Psoas muscle (tissue), 8 donors: ENCODE measurements at places on chromosomes 5 and 9. TPM values are rescaled to one million over a fixed set of nuclear protein-coding genes. Genes with fewer than 3 reads are reported as not detected.

DNA sequence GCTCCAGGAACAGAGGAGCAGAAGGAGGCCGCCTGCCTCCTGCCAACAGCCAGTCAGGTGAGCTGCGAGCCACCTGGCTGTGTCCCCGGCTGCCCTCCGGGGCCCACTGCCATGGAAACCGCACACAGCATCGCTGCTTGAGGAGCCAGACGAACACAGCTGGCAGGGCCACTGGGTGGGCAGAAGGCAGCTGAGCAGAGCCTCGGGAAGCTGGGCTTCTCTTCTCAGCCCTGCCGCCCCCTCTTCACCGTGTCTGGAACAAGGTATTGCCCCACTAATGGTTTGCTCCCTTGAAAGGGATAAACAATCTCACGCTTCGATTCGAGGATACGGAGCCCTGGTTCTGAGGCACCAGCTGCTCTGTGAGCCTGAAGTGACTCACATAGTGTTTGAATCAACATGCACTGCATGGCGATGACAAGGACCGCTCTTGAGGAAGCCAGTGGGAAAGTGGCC, 63.7 kb upstream of the RUFY1 start:
- H3K36me3 ChIP-seq = no peaks in the 10 kb centered on the region
- H3K27me3 ChIP-seq = no peaks in the 10 kb centered on the region
- DNase-seq = no peak
- H3K27ac ChIP-seq = no peak overlapping the region
- no peaks in the 10 kb centered on the region for H3K4me1 ChIP-seq

GRCh38 chr9:93290495-93291434, 106.8 kb downstream of the WNK2 start:
- H3K27ac ChIP-seq = no peak overlapping the region
- H3K4me1 ChIP-seq = no peaks in the 10 kb centered on the region
- no peaks in the 10 kb centered on the region for H3K27me3 ChIP-seq
- DNase-seq = no peak
- H3K36me3 ChIP-seq = no peaks in the 10 kb centered on the region

- peaks cover 43% of the 10 kb centered on the region for H3K4me1 ChIP-seq
- H3K27me3 ChIP-seq = no peaks in the 10 kb centered on the region
- peak overlapping the region; percentile 76 for H3K27ac ChIP-seq
- peak; percentile 93 for DNase-seq
- no peak overlapping the region for H3K4me3 ChIP-seq
These were observed 100.6 kb downstream of the ANGPTL2 start for GRCh38 chr9:127021664-127022363.

PRDM9 gene
- not detected for total RNA-seq

DNA sequence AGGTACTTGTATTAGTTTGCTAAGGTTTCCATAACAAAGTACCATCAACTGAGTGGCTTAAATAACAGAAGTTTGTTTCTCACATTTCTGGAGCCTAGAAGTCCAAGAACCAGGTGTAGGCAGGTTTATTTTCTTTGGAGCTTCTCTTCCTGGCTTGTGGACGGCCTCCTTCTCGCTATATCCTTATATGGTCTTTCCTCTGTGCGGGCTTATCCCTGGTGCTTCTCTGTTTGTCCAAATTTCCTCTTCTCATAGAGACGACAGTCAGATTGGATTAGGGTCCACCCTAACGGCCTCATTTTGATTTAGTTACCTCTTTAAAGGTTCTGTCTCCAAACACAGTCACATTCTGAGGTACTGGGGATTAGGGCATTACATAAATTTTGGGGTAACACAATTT, 88.3 kb downstream of the RMI1 start:
- H3K4me3 ChIP-seq = no peak overlapping the region
- no peaks in the 10 kb centered on the region for H3K36me3 ChIP-seq
- no peak for DNase-seq
- no peaks in the 10 kb centered on the region for H3K27me3 ChIP-seq
- no peak overlapping the region for H3K27ac ChIP-seq

BTNL3 gene
- total RNA-seq = not detected
